ENCODE measurements at places on chromosomes 16 and 17.

GRCh38 chr16:89695875-89696669 is 5.4 kb downstream of the SPATA2L start:
- no peak for DNase-seq

DNA sequence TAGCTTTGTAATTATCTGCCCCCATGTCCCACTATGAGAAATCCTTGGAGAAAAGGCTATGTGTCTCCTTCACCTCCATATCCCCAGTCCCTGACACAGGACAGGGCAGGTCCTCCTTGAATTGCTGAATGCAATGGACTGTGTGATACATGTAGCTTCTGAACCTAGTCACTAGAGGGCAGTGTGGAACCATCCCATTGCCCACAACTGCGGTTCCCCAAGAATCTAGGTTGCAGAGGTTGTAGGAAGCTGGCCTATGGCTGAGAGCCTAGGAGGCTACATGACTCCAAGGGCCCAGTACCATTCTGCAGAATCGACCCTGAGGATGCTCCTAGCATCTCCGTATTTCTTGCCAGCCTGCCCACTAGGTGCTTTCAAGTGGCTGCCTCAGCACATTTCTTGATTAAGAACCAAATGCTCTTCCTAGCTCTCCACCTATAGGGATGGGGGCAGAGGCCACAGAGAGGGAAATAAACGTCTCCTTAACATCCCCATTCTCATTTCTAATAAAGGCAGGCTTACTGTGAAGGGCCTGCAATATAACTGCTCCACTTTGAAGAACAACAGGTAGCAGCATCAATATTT is 394.0 kb downstream of the CA10 start:
- peak; percentile 1 for DNase-seq

DNA sequence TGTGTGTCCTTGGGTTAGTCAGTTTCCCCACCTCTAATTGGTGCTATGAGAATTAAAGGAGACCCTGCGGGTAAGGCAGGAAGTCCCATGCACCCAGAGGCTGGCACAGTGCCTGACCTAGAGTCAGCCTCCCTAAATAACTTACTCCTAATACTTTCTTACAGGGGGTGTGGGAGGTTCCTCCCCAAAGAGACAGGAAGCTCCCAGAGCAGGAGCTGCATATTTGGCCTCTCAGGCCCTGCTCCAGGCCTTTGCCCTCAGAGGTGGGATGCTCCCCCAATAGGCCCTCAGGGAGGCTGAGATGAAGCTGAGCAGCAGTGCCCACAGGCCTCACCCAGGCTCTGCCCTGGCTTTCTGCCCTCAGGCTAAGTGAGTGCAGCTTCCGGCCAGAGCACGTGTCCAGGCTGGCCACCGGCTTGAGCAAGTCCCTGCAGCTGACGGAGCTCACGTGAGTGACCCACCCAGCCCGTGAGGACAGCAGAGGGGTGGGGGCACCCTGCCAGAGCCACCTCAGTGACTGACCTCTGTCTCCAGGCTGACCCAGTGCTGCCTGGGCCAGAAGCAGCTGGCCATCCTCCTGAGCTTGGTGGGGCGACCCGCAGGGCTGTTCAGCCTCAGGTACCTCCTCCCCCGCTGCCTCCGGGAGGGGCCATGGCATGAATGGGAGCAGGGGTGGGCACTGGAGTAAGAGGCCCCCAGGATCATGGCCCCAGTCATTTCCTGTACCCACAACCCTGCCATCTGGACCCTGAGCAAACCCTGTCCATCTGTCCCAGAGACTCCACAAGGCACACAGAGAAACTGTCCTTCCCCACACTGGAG is 31.1 kb upstream of the CPNE2 start:
- no peak for DNase-seq

DNA sequence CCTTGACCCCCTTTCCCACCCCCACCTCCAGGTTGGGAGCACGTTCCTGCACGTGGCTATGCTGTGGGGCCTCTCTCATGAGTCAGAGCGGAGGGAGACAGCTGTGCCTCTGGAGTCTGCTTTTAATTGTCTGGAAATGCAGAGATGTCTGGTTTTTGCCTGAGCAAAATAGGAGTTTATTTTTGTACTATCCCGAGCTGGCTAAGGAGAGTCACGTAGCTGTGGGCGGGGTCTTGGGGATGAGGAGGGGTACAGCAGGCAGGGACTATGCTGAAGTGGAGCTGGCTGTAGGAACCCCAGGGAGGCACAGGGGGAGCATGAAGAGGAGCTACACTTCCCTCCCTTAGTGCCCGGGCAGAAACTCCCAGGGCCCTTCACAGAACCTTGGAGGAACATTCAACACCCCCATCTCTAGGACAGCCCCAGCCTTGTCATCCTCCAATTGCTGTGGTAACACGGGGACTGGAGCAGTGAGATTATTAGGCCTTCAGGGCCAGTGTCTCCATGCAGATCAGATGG is 44.7 kb upstream of the LGALS9 start:
- no peak for DNase-seq

GRCh38 chr17:39674702-39675389 is 6.6 kb downstream of the PNMT start:
- DNase-seq: no peak

DNA sequence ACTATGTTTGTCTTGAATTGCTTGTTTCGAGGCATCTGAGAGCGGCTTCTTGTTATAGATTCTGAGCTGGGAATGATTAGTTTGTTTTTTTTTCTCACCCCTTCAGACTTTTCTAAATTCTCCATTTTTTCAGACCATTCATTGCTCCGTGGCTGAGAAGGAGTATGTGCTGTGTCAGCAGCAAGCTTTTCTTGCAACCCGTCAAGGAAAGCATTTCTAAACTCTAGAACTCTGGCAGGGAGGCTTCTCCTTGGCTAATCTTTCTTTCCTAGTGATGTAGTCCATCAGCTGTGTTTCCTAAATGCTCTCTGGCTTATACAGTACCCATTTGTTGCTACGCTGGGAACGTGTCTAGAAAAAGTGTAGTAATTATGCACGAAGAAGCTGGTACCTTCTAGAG is 133.5 kb downstream of the FTO start:
- DNase-seq: no peak

DNA sequence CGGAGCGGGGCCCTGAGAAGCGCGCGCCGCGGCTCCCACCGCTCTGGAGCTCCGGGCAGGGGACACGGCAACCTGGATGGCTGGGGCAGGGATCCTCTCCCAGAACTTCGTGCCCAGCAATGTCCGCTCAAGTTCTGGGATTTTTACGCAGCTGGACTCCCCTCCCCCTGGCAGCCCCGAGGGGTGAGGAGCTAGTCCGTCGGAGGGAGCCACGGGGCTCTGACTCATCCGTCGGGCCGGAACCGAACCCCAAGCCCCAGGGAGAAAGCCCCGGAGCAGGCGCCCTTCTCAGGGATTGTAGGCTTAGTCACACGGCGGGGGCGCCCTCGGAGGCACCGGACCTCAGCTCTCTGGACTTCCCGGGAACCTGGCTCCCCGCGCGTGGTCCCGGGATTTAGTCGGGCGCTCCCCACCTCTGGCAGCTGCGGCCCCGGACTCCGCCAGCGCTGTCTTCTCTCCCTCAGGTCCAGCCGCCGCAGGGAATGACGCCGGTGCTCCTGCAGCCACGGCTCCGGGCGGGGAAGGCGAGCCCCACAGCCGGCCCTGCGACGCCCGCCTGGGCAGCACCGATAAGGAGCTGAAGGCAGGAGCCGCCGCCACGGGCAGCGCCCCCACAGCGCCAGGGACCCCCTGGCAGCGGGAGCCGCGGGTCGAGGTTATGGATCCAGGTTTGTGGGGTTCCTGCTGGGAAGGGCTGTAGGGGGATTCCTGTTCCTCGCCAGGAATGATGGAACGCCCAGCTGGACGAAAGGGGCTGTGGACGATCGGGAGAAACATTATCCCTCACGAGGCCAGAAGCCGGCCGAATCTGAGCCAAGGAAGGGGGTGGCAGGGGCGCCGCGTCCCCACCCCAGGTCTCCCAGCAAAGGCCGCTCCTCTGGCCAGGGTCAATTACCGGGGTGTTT is 830 bp downstream of the SPHK1 start:
- DNase-seq: peak; percentile 26

GRCh38 chr17:71170070-71170469 is 950.8 kb upstream of the SOX9 start:
- DNase-seq: no peak

GRCh38 chr16:84641643-84642358 is 6.5 kb upstream of the KLHL36 start:
- no peak for DNase-seq

DNA sequence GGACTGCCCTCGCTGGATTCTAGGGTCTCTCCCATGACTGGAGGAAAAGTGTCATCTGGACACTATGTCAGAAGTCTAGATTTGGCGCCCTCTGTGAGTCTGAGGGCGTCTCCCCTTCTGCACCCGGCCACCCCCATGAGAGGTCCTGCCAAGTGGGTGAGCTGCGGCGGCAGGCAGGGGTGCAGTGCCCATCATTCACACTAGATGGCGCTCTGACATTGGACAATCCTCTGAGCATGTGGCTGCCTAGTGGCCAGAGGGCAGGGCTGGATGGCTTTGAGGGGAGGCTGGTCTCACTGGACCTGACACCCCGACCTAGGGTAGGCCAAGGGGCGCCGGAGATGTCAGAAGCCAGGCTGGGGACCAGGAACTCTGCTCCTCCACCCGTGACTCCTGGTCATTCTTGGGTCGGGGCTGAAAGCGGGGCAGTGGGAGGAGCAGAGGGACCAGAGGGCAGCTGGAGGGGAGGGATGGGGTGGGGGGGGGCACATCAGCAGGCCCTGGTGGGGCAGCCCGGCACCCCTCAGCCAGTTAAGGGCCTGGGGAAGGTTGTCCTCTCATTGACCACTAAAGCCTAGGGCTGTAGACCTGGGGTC is 28.0 kb downstream of the MRM1 start:
- DNase-seq: peak; percentile 66

GRCh38 chr17:80817321-80817845 is 174.3 kb upstream of the CHMP6 start:
- no peak for DNase-seq

- no peak for DNase-seq
Measured at GRCh38 chr17:71063127-71063526, 893.8 kb downstream of the KCNJ2 start.

GRCh38 chr16:77963185-77964044 is 58.9 kb upstream of the CLEC3A start:
- no peak for DNase-seq

- DNase-seq: no peak
Measured at GRCh38 chr17:54861471-54861983, 39.1 kb upstream of the TOM1L1 start.

DNA sequence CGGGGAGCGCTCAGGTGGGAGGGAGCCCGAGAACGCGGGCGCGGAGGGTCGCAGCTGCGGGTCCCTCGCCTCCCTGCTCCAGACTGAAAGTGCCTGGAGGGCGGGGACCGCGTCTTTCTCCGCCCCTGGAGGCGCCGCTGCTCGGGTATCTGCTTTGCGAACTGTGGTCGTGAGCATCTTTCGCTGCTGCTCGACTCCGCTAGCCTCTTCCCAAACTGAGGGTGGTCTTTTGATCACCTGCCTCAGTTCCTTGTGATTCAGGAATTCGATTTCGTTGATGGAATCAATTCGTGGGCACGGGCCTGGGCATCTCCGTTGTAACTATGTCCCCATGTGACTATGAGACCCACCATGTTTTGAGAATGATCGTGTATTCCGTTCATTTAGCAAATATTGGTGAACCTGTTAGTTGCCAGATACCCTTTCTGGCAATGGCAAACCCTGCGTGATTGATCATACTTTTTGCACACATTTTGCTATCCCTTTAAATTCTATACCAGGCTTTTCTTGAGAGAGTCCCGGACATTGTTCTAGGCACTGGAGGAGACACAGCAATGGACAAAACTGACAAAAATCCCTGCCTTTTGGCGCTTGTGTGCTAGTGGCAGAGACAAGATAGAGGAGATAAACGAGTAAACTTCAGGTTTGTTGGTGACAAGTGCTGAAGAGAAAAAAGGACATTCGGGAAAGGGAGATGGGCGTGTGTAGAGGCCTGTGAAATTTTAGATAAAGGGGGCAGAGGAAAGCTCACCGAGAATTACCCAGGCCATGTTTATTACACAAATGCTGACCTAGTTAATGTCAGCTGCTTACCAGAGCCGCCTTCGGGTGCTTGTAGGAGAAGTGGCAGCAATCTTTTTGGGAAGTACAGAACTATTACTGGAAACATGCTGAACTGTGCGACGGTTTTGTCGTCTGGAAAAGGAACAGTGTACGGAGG is 948 bp downstream of the UTP18 start:
- DNase-seq: no peak

DNA sequence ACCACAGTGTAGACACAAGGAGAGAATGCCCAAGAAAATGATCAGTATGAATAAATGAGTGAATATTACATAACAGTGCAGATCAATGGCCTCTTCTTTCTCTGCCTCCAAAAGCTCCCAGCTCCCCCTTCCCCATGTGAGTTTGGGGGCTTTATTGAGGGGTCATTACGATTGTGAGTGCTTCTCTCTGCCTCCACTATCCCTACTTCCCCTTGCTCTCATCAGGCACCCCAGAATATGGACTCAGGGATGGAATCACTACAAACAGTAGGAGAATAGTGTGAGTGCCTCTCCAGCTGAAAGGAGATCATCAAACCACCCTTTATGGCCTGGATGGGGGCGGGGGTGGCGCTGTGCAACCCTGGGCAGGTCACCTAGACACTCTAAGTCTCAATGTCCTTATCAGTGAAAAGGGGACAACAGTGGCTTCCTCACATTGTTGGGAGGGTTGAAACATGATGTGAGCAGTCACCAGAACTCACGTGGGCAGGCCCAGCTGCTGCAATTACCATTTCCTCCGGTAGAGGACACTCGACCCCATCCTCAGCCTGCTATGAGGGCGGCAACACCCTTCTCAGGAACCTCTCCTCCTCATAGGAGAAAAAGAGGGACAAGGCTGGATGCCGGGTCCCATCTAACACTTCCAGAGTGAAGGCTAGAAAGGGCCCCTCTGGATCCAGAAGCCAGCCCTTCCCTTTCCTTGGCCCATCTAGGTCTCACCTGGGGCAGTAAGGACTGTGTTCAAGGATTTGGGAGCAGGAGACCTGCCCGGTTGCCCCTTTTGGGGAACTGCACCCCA is 2.1 kb upstream of the EPOP start:
- peak; percentile 77 for DNase-seq

DNA sequence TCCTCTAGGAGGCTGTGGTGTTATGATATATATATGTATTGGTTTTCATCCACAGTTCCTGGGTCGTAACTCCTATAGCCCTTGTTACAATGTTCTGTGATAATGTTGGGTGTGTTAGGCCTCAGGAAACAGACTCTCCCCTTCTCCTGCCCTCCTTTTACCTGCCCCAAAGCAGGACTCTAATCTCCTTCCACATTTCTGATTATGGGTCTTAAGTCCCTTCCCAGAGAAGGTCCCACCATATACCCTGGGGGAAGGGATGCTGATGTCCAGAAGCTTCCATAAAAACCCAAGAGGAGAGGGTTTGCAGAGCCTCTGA is 450 bp upstream of the C1QBP start:
- no peak for DNase-seq

DNA sequence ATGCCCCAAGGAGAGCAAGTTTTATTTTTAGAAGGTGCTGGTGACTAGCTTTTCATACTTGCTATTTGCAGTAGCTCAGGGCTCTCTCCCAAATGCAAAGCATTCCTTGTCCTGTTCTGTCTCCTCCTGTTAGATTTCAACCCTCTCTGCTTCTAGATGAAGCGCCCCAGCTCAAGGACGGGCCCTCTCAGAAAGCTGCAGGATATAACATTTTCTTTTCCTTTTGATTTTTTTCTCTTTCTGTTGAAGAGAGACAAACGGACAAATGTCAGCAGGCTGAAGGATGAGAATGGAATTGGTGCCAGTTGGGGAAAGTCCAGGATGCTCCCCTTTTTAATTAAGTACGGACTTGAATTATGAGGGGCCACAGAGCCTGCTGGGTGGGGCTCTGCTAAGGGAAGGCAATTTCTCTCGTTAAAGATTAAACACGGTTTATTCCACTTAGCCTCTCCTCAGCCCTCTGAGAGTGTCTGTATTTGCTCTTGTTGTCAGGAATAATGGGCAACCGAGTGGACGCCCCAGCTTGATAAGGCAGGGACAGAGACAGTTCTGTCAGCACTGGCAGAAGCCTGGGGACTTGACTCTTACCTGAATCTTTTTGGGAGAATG is 6.2 kb upstream of the ETV4 start:
- no peak for DNase-seq
